ENCODE measurements at places on chromosomes 12 and 14.

DNA sequence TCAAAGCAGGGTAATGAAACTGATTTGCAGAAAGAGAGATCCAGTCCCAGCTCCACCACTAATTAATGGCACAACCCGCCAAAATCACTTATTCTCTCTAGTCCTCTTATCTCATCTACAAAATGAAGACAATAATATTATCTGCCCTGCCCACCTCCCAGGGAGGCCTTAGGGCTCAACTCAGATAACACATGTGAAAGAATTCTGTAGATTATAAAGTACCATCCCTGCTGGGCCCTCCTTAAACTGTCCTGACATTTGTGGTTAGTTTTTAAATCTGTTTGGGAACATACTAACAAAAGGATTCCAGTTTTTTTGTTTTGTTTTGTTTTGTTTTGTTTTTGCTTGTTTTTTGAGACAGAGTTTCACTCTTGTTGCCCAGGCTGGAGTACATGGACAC, 7.3 kb downstream of the POMT2 start:
- no peak for DNase-seq

DNA sequence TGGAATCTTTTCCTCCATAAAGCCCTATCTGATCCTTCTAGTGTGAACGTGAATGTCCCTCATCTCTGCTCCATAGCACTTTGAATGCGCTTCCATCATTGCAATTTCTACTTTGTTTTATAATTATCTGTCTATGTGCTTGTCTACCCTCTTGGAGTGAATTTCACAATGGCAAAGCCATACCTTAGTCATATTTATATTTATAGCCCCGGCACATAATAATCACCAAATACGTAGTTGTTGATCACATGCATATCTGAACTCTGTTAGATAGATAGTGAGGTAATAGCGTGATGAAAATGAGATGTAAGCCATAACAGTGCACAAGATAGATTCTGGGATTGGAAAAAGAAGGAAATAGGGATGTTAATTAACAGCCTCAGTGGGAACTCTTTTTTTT, 55.2 kb downstream of the MSRB3 start:
- DNase-seq = no peak

DNA sequence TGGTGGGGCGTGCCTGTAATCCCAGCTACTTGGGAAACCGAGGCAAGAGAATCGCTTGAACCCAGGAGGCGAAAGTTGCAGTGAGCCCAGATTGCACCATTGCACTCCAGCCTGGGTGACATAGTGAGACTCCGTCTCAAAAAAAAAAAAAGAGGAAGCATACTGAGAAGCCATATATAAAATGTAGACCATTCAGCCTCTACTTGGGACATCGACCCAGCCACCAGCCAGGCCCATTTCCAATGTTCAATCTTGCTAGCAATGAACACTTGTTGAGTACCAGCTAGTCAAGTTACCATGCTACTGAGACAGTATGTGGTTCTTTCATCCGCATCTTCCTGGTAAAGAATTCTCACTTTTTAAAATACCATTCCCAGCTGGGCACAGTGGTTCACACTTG, 33.4 kb upstream of the RASSF8 start:
- DNase-seq = no peak

- no peak for DNase-seq
These were observed 34.1 kb downstream of the RAD51B start for GRCh38 chr14:67853715-67854114.

GRCh38 chr12:4256043-4256826, 17.3 kb upstream of the CCND2 start:
- no peak for DNase-seq

DNA sequence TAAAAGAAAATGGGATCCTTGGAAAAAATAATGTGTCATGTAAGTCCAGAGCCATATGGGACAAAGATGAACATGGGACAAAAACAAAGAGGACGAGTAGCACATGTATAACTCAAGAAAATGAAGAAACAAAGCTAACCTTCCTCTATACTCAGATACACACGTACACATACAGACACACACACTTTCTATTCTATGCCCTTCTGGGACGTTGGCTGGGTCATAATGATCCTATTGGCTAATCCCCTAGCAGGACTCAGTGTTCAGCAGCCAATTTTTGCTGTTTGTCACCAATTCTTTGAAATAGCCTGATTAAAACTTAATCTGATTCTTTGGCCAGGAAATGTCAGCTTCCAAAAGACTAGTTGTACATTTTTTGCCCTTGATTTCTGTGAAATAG, 189.4 kb upstream of the FOXG1 start:
- no peak for DNase-seq

GRCh38 chr12:93370947-93371346, 6.8 kb upstream of the NUDT4 start:
- no peak for DNase-seq

- DNase-seq = no peak
These were observed 79.1 kb downstream of the ZFP36L1 start for GRCh38 chr14:68713782-68714181.

DNA sequence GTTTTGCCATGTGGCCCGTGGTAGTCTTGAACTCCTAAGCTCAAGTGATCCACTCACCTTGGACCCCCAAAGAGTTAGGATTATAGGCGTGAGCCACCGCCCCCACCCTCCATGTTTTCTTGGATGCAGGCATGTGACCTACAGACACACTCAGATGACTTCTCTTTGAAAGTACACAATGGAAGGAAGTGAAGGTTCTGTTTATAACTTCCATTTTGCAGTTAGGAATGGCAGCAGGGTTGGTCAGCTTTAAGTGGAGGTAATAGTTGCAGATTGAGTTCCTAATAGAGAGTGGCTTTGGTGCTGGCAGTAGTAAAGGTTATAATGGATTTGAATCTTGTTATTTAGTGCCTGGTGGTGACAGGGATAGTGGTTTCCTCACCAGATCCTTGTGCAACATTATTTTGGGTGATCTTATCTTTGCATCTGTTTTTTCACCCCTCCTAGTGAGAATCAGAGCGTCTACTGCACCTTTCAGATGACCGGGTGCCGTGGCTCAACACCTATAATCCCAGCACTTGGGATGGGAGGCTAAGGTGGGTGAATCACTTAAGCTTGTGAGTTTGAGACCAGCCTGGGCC, 15.3 kb downstream of the LARP4 start:
- DNase-seq = no peak

DNA sequence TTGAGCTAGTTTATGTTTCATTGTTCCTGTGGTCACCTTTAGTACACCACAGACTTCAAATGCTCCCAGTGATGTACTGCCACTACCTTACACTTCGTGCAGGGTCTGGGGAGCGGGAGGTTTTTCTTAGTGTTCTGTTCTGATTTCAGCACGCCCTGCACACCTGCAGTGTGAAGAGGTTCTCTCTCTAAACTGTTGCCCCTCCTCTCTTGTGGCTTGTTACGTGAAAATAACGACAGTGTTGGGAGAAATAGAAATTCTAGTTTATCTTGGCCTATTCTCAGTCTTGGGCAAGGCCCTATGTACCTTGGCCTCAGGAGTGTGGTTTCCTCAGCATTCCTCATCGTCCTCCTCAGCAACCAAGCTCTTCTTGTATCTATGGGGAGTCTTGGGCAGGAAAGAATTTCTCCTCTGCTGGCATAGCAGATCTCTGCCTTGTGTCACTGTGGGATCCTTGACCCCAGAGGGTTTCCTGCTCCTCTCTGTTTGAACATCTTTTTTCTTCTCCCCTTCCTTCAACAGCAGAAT, 48.6 kb downstream of the EIF2S3B start:
- no peak for DNase-seq

DNA sequence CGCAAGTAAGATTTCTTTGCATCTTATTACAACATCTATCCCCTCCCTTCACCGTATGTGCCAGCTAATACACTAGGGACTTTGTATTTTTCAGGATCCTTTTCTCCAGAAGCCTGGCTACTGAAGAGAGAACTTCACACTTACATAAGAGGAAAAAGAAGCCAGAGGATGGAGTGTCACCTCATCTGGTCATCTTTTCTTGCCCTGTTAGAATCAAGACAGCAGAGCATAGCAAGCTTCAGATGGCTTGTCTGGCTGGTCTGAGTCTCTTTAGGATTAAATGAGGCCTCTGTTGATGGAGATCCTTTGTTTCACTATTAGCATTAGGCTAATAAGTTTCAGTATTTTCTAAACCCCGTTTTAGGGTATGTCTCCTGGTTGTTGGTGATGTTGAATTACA, 14.4 kb upstream of the AACS start:
- no peak for DNase-seq

- DNase-seq = no peak
These were observed 485.8 kb downstream of the VRK1 start for GRCh38 chr14:97283005-97283403.

DNA sequence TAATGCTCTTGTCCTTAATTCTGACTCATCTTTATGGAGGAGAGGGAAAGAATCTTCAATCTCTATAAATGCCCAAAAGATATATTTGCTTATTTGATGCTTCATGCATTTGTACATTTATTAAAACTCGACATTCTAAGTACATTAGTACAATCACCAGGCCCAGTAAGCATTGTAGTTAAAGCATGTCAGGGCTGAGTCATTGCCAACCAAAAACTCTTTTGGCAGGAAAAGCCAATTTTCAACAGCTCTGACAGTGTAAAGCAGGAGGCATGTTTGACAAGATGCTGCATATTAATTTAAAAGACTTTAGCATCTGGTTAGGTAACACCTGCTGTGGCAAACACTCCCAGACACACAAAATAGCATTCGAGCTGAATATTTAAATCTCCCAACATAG, 290.9 kb downstream of the PPFIA2 start:
- no peak for DNase-seq
